ENCODE measurements at places on chromosomes 2 and 18. TPM values are rescaled to one million over a fixed set of nuclear protein-coding genes. Genes with fewer than 3 reads are reported as not detected.

MDH1B gene
- under 0.01 TPM for total RNA-seq

INHBB gene
- total RNA-seq = 21.1 TPM

FBLN7 gene
- 2.2 TPM for total RNA-seq

MEP1B gene
- total RNA-seq = not detected

TMEM200C gene
- not detected for total RNA-seq

TEKT4 gene
- not detected for total RNA-seq

CDH19 gene
- not detected for total RNA-seq

RAPH1 gene
- total RNA-seq = 24.6 TPM

- DNase-seq = no peak
These were observed 28.2 kb downstream of the CYTIP start for GRCh38 chr2:157415591-157416101.

- DNase-seq = no peak
These were observed 93.3 kb downstream of the ALPK2 start for GRCh38 chr18:58535340-58536201.

DNA sequence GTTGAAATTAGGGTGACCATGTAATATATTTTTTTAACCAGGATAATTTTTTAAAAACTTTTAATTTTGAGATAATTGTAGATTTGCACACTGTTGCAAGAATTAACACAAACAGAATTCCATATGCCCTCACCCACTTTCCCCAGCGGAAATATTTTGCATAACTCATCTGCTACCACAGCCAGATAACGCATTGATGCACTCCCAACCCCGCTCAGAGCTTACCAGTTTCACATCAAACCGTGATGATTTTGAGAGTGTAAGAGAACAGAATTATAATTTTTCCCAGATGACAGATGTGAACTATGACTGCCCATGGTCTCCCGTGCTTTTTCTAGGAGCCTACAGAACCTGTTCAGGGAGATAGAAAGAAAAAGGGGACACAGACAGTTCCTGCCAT, 35.2 kb upstream of the LDLRAD4 start:
- DNase-seq = no peak

DNA sequence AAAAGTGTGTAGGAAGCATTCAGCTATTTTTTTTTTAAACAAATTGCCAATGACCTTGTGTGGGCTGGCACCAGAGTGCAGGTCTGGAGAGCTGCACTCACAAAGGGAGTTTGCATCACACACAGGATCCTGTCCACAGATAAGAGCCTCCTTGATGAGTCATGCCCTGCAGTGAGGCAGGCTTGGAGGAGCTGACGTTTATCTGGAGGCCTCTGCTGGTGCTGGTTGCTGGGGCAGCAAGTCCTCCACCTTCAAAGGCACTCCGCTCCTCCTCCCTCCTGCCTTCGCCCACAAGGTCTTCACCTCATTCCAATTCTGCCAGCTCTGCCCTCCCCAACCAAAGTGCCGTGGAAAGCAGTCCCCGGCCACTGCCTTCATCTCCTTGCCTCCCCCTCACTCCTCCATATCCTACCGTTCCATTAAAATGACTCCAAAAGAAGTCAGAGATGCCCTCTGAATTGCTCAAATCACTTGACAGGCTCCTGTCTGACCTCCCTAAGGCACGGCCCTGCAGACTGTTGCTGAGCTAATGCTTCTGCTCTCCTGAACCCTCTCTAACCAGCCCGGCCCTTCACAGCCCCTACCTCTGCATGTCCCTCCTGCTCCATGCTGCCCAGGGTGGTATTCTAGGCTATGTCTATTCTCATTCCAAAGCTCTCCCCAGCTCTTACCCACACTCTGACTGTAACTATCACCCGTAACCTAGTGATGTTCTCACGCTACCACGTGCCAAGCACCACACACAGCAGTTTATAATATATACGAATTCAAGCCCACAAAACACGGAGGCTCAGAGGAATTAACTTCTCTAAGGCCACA, 30.9 kb downstream of the LONRF2 start:
- DNase-seq = no peak

DNA sequence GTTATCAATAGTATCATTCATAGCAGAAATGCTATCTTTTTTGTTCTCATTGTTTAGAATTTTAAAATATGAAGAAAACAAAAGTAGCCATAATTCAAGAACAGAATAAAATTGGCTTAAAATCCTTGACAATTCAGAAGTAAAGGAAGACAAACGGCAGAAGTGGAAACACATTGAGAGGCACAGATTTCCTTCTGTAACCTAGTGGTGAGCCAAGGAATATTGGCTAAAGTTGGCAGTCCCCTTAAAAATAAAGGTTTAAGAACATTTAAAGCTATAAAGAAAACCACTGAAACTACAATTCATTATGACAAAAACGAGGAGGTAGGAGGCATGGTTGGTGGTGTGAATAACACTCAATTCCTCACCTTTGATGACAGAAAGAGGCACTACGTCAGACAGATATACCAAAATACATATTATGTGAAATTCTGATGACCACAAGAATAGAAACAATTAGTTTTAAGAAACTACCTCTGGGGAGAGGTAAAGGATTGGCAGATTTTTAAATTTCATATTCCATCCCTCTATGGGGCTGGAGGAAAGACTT, 42.3 kb downstream of the SFT2D3 start:
- no peak for DNase-seq

- DNase-seq = no peak
These were observed 14.8 kb downstream of the SERPINE2 start for GRCh38 chr2:224024270-224024669.

GRCh38 chr2:169107645-169108044, 38.3 kb downstream of the DHRS9 start:
- no peak for DNase-seq

GRCh38 chr2:67842375-67842959, 220.3 kb downstream of the C1D start:
- DNase-seq = no peak

DNA sequence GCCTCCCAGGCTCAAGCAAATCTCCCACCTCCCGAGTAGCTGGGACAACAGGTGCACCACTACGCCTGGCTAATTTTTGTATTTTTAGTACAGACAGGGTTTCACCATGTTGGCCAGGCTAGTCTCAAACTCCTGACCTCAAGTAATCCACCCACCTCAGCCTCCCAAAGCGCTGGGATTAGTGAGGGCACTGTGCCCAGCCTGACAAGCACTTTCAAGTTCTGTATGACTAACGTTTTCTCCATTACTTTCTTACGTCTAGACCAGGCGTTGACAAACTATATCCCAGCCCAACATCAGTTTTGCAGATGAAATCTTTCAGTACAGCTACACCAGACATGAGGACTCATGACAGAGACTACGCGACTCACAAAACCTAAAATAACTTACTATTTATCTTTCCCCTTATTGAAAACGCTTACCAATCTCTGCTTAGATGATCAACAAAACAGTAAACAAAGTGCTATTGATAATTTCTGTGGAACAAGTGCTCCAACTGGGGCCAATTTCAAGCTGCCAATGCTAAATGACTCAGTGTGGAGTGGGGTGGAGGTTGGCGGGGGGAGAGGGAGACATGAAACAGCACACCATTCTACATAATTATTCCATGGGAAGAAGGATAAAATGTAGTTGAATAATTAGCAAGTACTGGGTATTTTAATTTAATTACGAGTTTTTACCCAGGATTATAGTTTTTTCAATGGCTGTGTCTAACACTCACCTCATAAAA, 59.1 kb downstream of the SAP130 start:
- DNase-seq = no peak

- no peak for DNase-seq
These were observed 321.8 kb upstream of the SPRED2 start for GRCh38 chr2:65754219-65754618.

- no peak for DNase-seq
These were observed 217.8 kb upstream of the STON1 start for GRCh38 chr2:48312126-48312525.

- peak; percentile 78 for DNase-seq
These were observed 56.1 kb downstream of the FARP2 start for GRCh38 chr2:241412144-241412543.

DNA sequence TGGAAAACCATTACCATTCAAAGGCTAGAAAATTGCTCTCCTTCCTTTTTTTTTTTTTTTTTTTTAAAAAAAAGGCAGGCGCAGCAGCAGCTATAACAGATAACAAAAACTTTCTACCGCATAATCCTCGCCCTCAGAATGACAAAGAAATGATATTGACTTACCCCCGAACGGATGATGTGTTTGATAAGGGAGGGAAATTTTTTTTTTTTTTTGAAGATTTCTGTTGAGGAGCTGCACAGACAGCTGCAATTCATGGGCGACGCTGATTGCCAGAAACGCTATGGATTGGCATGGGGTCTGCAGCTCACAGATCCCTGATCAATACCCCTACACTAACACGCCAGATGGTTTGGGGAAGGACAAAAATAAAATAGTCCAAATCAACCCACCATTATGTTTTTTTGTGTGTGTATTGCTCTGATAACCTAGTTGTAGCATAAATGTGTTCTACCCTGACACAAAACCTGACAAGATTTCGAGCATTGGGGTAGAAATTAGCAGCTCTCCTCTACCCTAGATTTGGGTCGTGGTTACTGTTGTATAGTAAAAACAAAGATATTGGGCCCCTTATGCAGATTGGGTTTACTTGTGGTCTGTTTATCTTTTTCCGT, 3.6 kb upstream of the ONECUT2 start:
- no peak for DNase-seq

- no peak for DNase-seq
These were observed 321.1 kb downstream of the PIK3C3 start for GRCh38 chr18:42275949-42276730.

GRCh38 chr18:677145-677544, 19.7 kb downstream of the TYMS start:
- no peak for DNase-seq

DNA sequence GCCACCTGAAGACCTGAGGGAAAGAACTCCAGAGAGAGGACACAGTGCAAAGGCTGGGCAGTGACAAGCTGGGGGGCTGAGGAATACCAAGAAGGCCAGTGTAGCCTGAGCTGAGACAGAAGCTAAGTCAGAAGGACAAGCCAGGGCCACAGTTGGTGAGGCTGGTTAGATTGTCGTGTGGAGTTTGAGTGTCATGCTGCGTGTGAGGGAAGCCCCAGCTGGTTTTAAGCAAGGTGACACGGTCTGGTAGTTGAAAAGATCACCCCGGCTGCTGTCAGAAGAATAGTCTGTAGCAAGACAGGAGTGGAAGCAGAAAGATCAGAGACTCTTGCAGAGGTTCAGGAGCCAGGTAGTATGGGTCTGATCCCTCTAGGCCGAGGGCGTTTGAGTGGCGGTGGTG, 50.6 kb upstream of the RMDN2 start:
- DNase-seq = no peak

- DNase-seq = no peak
These were observed 35.6 kb upstream of the NDUFV2 start for GRCh38 chr18:9066817-9067306.

- DNase-seq = no peak
These were observed 1.8 kb downstream of the KIF5C start for GRCh38 chr2:148876595-148877402.

DNA sequence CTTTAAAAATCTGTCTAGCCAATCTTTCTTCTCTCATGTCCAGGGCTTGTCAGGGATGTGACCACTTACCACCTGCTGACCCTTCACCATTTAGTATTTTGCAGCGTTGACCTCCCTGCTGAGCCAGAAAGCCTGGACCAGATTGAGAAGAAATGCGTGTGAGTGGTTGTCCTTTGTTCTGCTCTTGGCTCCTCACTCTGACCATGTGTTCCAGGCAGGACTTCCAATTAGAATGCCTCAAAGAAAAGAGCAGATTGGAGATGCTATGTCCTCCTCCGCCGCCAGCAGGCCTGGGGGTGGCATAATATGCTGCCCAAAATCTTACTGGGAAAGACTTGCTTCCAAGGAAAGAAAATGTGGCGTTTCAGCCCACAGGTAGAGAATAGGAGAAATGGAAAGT, 894.1 kb downstream of the SLC4A3 start:
- DNase-seq = no peak

DNA sequence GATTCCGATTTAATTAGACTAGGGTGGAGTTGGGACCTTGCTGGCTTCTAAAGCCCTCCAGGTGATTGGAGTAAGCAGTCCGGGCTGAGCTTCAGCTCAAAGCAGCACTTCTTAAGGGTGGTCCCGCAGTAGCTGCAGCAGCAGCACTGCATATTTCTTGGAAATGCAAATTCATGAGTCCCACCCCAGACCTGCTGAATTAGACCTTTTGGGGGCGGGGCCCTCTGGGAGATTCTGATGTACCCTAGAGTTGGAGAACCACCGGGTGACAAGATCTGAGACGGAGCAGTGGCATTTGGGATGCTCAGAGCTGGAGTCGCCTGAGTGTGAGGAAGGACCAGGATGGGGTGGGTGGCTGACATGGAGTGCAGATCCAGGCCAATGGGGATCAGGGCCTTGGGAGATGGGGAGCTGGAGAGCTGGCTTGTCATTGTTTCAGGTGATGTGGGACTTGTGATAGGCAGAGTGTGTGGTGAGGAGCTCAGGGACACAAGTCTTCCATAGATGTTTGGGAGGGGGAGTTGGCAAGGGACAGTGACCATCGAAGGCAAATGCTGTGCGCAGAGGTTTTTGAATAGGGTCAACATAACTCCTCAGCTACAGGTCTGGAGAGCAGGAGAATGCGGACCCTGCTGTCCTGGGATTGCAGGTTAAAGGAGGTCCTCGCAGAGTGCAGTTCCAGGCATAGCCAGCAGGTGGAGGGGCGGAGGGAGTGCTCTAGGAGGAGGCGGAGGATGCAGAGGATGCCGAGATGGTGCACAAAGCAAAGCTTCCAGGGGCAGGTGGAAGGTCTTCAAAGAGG, 130.9 kb upstream of the RAB12 start:
- peak; percentile 65 for DNase-seq
